Forelimb muscle (tissue), 1 donor: ENCODE measurements at places on chromosomes 6 and 20. TPM values are rescaled to one million over a fixed set of nuclear protein-coding genes. Genes with fewer than 3 reads are reported as not detected.

DNA sequence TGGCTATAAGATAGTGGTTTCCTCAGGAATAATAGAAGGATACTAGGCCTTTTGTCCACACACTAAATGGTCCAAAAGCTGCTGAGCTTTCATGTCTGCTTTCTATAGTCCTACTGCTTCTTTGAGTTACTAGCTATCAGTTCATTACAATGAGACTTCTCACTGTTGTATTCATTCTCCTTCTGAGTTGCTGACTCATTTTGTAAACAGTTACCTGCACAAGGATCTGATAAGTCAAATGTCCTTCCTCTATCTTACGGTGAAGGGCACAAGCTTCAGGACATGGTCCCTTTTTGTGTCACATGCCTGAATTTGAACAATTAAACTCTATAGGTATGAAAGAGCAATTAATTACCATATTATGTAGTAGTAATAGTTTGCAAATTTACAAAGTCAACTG, 90.5 kb downstream of the MAN1A1 start:
- no peak for DNase-seq

- no peak for DNase-seq
Observed at GRCh38 chr6:33586108-33586640, 6.1 kb upstream of the BAK1 start.

Gene PI16
- polyA plus RNA-seq = 13.6 TPM

Gene ENPP5
- polyA plus RNA-seq = 4.2 TPM

Gene SLPI
- polyA plus RNA-seq = not detected
